Fibroblast of upper back skin (primary cell): ENCODE measurements at places on chromosomes 7 and 10.

GRCh38 chr10:68869623-68870022, 31.5 kb upstream of the DDX50 start:
- DNase-seq: no peak

- DNase-seq: no peak
Measured at GRCh38 chr10:77711683-77712049, 74.1 kb upstream of the KCNMA1 start.

DNA sequence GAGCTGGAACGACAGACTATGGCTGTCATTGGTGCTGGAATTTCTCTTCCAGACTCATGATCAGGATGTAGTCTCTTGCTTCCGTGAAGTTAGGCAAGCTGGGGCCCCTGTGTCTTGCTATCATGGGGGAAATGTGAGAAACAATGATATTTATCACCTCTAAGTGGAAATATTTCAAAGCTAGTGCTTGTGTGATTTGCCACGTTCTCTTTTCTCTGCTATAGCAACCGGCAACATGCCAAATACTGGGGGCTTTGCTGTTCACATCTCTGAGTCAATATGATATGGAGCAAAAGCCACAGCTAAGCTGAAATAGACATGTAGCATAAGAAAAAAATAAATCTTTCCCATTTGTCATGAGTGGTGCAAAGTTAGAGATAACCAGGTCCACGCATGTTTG, 668.2 kb upstream of the IGFBP3 start:
- no peak for DNase-seq

DNA sequence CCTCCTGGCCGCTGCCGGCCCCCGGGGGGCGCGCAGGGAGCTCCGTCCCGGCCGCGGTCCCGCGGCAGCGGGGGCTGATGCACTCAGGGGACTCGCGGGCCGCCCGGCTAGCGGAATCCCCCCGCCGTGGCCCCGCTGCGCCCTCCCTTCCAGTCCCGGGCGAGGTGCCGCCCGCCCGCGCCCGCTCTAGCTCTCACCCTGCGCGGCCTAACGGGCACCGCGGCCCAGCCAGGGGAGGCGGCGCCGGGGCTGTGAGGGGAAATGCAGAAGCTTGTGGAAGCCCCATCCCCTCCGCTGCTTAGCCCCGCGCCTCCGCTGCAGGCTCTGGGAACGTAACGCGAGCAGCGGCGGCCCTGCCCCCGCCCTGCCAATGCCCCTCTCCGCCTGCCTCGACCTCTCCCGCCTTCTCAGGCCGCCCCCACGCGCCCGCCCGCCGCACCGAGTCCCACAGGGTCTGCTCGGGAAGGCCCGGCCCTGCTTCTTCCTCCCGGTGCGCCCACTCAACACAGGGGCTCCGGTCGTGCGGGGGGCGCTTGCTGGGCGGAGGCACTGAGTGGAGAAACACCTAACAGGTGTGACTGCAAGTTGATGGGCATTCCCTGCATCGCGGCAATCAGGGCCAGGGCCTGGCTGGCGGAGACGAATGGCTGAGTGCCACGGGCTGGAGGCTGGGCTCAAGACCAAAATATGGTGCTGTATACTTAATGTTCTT, 384 bp upstream of the TMEM229A start:
- no peak for DNase-seq

DNA sequence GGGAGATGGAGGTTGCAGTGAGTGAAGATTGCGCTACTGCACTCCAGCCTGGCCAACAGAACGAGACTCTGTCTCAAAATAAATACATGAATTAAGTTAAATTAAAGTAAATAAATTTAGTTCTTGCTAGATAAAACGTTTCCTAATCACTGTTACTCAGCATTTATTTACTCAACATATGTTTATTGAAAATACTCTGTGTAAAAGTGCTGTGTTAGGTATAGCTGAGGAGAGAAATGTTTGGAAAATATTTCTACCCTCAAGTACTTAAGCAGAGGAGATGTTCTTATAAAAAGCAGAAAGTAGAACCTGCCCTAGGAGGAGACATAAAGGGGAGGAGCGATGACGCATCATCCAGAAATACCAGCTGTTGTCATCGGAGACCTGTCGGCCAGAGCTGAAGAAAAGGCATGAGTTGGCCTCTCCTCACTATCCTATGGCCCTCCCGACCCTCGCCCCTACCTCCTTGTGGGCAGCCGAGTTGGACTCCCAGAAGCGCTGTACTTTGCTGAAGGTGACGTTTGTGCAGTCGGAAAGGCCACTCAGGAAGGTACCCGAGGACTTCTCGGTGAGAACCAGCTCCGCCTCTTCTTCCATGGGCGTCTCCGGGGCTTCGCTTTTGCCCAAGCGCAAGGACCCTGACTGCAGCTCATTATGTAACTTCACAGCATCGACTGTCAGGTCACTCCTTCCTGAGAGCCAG, 1.1 kb downstream of the RRP12 start:
- peak; percentile 45 for DNase-seq

GRCh38 chr10:35416619-35417312, 80.5 kb downstream of the CCNY start:
- peak; percentile 45 for DNase-seq

DNA sequence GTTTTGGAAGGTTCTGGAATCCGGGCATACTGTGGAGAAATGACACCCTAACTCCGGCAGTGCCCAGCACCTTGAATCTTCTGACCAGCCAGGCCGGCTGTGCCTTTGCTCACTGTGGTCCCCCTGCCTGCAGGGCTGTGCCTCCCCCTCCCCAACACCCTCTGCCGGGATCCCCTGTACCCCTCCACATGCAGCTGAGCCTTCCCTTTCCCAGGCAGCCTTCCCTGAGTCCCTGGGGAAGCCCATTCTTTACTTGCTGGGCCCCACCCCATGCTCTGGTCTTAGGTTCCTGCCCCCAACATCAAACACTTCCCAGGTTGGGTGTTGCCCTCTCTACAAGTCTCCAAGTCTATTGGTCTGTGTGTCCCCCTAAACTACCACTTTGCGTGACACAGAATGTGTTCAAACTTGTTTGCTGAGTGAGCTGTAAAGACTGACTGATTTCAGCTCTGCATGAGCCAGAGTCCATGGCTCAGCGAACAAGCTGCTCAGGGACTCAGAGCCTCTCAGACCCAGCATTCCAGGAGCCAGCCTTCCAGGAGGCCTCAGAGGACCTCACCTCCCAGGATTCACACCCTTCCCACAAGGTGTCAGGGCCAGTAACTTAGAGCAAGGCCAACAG, 31.6 kb downstream of the CALML5 start:
- no peak for DNase-seq

GRCh38 chr10:69239816-69240434, 19.8 kb downstream of the HKDC1 start:
- no peak for DNase-seq

DNA sequence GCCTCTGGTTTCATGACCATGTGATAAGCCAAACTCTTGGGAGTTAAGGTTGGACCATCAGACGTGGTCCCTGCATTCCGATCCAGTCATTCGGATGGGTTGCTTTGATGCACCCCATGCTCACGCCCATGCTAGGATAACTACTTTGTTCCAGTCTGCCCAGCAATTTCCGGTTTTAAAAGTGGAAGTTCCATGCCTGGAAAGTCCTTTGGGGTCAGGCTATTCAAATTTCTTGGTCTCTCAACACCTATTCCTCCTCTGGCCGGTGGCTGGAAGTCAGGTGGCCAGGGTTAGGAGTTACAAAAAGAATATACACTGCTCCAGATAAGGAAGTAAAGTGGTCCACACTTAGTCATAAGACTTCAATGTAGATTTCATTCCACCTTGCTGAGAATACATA, 37.7 kb upstream of the HABP2 start:
- DNase-seq: no peak

GRCh38 chr10:115957786-115958442, 315.1 kb downstream of the GFRA1 start:
- DNase-seq: no peak

- no peak for DNase-seq
Measured at GRCh38 chr10:71138166-71138830, 74.1 kb upstream of the UNC5B start.

GRCh38 chr10:1393481-1393880, 337.3 kb downstream of the WDR37 start:
- DNase-seq: no peak

DNA sequence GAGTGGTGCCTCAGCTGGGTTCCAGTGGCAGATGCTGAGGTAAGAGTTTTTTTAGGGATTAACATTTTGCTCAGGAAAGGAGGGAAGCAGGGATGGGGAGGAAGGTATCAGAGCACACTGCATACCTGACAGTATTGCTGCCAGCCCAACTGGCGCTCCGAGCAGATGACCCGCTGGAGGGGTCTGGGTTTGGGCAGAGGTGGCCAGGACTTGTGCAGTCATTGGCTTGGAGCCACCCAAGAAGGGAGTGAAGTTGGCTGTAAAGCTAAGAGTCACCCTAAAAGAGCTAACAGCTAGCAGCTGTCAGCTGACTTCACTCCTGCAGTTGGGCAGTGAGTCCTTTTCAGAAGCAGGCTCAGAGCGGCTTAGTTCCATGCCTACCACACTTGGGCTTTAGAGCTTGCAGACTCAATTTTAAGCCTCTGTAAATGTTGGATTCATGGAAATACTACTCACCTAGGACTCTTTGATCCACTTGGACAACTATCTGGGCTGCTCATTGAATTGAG, 5.8 kb upstream of the ARHGAP22 start:
- DNase-seq: no peak

- DNase-seq: peak; percentile 87
Measured at GRCh38 chr7:91112902-91113341, 151.3 kb upstream of the FZD1 start.

DNA sequence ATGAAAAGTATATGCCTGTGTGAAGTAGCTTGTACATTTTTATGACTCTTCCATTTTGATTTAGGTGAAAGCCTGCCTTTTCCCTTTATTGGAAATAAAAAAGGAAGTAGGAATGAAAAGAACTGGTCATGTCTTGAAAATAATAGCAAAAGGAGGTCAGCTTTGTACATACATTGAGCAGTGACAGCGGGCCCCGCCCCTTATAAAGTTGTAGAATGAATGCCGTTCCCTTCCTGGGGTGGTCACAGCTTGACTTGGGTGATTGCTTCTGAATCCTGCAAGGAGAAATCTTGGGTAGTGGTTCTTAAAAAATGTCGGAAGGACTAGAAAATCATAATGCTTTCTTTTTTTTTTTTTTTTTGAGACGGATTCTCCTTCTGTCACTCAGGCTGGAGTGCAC, 31.7 kb downstream of the CAMK1D start:
- no peak for DNase-seq

- no peak for DNase-seq
Measured at GRCh38 chr7:116786791-116787443, 75.5 kb upstream of the CAPZA2 start.

DNA sequence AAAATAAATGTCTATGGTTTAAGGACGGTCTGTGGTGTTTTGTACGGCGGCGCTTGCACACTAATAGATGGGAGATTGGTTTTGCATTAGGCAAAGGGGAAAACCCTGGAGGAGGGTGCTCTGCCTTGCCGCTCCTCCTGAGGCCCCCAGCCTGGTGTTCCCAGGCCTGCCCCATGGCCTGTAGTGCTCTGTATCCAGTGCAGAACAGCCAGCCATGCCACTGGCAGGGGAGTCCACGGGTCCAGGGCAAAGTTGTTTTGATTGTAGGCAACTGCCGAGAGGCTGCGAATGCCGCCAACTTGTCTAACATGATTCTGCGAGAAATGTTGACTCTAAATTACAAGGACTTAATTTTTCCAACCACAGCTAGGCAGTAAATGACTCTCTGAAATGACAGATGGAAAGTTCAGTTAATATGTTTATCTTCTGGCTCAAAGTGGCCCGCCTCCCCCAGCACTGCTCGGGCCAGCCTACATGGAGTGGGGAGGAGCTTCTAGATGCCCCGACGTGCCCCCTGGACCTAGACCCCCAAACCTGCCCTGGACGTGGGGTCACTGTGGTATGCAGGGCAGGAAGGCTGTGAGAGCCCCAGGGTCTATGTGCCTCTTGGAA, 104.6 kb upstream of the GDF10 start:
- no peak for DNase-seq

GRCh38 chr7:72159911-72160310, 252.2 kb downstream of the CALN1 start:
- DNase-seq: no peak

DNA sequence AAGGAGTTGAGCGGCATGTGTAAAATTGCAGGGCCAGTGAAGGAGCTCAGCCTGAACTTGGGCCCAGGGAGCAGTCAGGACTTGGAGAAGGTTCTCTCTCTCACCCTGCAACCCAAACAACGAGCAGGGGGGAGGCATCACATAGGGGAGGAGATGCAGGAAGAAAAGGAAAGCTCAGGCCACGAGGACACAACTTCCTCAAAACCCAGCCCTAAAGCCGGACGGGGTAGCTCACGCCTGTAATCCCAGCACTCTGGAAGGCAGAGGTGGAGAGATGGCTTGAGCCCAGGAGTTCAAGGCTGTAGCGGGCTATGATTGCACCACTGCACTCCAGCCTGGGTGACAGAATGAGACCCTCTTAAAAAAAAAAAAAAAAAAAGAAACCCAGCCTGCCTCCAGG, 629.1 kb downstream of the PARD3 start:
- no peak for DNase-seq

GRCh38 chr10:68074775-68075549, at the start of gene HERC4:
TSS of gene HERC4 (minus strand) at chr10:68075283. CDS start at chr10:68073108, 2,175 bp downstream.
- DNase-seq: peak; percentile 94

GRCh38 chr10:129486805-129487204, 19.8 kb downstream of the MGMT start:
- no peak for DNase-seq

- DNase-seq: no peak
Measured at GRCh38 chr7:86949052-86949778, 110.2 kb downstream of the ELAPOR2 start.

GRCh38 chr7:49805371-49806007, 32.1 kb downstream of the VWC2 start:
- DNase-seq: no peak

DNA sequence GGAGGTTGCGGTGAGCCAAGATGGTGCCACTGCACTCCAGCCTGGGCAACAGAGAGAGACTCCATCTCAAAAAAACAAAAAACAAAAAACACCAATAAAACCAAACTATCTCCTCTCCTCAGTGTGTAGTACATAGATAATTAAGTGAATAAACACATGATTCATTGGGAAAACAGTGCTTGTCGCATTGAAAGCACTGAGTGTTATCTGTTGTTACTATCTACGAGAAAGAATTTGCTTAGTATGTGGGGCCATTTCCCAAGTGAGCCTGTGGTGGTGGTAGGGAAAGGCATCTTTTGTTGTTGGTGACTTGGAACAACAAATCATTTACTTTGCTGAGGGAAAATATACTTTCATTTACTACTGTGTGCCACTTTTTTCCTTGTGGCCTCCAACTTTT, 42.6 kb downstream of the RSBN1L start:
- no peak for DNase-seq

DNA sequence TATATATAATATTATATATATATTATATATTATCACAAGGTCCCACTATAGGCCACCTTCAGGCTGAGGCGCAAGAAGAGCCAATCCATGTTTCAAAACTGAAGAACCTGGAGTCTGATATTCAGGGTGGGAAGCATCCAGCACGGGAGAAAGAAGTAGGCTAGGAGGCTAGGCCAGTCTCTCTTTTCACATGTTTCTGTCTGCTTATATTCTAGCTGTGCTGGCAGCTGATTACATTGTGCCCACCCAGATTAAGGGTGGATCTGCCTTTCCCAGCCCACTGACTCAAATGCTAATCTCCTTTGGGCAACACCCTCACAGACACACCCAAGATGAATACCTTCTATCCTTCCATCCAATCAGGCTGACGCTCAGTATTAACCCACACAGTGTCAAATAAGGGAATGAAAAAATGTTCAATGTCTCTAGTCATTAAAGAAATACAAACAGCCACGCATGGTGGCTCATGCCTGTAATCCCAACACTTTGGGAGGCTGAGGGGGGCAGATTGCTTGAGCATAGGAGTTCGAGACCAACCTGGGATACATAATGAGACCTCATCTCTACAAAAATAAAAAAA, 135.4 kb upstream of the PCBD1 start:
- DNase-seq: no peak

GRCh38 chr7:46368871-46369270, 447.8 kb upstream of the IGFBP3 start:
- peak; percentile 26 for DNase-seq
